Stromal cell of bone marrow (primary cell): ENCODE measurements at places on chromosomes 12 and 14.

- DNase-seq: no peak
Measured at GRCh38 chr14:105470350-105471296, 4.0 kb upstream of the CRIP2 start.

DNA sequence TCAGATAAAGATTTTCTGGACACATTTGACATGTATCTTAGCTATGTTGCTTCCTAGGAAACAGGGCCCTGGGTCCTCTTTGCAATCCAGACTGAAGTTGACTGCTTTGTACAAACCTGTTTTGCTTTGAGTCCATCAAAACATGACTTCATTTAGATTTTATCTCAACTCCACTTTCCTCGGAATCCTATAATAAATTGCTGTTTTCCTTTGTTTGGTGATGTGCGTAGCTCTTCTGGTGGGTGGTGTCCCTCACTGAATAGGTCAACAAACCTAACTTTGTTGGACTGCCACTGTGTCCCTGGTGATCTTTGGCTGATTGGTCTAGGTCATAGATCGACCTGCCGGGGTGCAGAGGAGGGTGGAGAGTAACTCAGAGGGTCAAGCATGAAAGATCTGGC, 735 bp upstream of the P2RX7 start:
- DNase-seq: no peak

DNA sequence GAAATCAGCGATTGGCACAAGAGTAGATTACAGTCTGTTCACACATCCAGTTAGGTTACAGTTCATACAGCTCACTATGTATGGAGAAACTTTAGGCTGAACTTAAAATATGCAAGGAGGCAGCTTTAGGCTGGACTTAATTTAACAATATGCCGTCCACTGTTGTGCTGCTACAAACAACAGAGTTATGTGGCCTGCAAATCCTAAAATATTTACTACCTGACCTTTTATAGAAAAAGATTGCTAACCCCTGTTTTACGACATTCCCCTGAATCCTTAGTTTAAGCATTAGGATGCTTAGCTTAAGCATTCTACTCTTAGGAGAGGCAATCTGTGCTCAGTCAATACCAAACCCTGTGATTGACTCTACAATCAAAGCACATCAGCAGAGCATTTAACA, 50.9 kb downstream of the DAO start:
- DNase-seq: no peak

DNA sequence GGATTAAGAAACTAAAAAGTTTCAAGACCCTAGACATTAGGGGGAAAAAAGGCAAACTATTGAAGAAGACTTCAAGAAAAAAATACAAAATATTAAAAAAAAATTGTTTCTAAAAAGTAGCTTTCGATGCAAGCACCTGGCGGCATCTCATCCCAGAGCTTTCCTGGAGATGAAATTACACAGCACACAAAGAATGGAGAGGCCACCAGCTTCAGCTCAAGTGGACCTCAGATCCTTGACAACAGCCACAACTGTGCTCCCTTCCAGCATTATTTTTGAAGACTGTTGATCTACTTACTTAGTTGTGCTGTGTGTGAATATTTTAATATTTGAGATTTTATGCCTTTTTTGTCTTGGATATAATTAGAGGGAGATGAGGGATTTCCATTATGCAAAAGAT, 479.0 kb downstream of the GLT1D1 start:
- no peak for DNase-seq

GRCh38 chr12:59580050-59580449, 15.8 kb upstream of the SLC16A7 start:
- no peak for DNase-seq

DNA sequence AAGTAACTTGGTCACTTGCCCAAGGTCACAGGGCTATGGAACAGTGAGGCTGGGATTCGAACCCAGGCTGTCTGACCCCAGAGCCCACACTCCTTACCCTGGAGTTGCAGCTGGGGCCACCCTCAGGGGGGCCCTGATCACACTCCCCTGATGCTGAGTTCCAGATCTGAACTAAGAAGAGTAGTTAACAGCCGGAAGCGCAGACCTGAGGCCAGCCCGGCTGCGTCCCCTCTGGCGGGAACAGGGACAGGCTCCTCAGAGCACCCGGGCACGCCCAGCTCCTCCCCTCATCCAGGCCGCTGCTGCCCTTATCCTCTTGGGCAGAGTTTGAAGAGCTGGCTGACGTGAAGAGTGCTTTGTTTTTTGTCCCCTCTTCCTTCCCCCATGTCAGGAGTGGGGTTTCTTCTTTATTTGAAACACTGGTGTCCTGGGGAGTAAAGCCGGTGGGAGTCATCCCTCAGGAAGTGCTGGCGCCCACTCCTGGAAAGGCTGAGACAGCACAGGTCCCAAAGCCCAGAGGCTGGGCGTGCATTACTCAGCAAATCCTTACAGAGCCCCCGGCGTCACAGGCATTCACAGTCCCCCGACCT, 8.7 kb downstream of the PHB2 start:
- peak; percentile 66 for DNase-seq

GRCh38 chr14:70955543-70956480, 48.6 kb downstream of the PCNX1 start:
- DNase-seq: peak; percentile 17

DNA sequence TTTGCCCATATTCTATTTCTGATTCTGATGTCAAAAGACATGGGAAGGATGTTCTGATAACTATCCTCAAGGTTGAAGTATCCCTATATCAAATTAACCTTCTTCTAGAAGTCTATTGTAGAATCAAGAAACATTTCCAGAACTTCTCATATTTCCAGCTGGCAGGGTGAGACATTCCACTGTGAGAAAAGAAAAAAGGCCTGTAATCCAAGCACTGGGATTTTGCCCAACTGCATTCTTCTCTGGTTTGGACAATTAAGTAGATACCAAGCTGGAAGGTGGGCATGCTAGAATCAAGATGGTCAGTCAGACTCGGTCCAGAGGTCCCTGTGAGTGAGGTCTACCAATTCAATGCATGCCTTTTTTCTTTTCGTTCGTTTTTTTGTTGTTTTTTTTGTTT, 60.9 kb downstream of the MAP3K9 start:
- no peak for DNase-seq

DNA sequence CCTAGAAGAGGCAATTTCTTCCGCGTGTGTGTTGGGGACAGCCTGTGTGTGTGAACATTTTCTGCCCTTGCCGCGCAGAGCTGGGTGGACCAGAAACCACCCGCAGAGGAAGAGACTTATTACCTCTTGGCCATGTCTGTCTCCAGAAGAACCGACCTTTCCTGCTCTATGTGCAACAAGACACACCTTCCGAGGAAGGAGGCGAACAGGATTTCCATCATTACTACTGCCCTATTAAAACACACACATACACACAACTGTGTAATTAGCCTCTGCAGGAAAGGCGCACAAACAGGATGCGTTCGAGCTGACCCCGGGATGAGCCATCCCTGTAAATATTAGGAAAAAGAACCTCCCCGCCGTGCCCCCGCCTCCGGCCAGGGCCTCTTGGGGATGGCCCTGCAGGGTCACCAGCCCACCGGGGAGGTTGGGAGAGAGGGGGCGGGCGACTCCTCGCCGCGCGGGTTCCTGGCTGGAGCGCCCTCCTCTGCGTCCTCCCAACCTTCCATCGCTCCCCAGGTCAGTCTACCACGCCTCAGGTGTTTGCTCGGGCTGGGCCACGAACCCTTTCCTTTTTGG, 484 bp upstream of the PRKCH start:
- DNase-seq: no peak
